ENCODE measurements at places on chromosomes 5 and 9.
A peak's percentile ranks its signal among the peaks of the same experiment; 100 is the strongest.

DNA sequence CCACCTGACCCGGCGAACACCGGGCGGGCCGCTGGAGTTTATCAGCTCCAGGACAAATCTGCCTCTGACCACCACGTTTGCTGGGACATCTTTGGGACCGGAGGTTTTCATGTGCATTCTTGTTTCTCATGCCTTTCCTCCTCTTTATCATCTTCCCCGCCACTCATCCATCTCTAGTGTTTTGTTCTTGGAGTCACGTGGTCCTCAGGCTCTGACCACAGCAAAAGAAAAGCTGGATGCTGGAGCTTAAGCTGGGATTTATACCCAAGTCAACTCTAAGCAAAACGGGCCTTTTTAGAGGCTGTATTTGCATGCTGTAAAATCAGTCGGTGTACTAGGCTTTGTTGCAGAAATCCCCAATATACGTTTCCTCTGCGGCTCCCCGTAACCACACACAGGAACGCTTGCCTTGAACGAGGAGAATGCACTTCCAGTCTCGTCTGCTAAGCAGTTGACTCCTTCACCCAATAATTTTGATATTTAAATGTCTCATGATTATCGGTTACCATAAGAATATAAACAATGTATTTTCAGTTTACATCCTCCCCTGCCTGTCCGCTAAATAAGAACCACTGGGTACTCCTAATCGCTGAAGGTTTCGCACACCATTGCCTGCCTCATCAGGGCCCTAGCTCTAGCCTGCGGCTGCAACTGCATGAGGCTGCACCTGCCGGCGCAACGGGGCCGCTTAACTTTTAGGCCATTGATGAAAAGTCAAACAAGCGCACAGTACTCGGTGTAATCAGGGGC, 560 bp upstream of the NDUFS6 start:
- peak; percentile 45 for DNase-seq

GRCh38 chr5:9347541-9348295, 198.2 kb downstream of the SEMA5A start:
- no peak for DNase-seq

DNA sequence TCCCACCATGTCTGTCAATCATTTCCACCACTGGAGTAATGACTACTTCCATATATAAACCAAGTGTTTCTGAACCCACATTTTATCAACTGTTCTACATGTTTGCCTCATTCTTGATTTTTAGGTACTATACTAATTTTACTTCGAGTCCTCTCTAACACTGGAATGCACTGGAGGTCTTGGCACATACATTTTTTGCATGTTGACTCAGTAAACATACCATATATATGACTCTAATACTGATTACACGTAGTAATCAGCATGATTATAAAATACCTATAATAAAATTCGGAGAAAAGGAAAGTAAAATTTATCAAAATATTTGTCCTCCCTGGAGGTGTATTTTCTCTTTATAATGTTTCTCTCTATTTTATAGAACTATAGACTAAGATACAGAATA, 621.7 kb upstream of the NUDT12 start:
- DNase-seq: no peak

DNA sequence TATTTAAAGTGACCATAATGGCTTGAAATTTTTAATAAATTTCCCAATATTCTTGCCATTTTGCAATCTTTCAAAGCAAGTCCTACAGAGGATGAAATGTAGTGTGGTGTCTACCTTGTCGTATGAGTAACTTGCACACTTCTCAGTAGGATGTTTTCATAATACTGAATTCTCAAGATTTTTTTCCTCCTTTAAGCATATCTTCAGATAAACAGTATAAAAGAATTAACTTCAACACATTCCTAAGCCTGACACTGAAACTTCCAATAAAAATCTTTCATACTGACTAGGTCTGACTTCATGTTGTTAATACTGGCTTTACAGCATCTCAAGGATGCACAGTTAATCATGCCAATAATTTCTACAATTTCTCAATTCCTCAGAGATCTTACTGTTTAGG, 62.0 kb downstream of the DROSHA start:
- DNase-seq: no peak

GRCh38 chr5:24906689-24907088, 261.9 kb upstream of the CDH10 start:
- DNase-seq: no peak

DNA sequence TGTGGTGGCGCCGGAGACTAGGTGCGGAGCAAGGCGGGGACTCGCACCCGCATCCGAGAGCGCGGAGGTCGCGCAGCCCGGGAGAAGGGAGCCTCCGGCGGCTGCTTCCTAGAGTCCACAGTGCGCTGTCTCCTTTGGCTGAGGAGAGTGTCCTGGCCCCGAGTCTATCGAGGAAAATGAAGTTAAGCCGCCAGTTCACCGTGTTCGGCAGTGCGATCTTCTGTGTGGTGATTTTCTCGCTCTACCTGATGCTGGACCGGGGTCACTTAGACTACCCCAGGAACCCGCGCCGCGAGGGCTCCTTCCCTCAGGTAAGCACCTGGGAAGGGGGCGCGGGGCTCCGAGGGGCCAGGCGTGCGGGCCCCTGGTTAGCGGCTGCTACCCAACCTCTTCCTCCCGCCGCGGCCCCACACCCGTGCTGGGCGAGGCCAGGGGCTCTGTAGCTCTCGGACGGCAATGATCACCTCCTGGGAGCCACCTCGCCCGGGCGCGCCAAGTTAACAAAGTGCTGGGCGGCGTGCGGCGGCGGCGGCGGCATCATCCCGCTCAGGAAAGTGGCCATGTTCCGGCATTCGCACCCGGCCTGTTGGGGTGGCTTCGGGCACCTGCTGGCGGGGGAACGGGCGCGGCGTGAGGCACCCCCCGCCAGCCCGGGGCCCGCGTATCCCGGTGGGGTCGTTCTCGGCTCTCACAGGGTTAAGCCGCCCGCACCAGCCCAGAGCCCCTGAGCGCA, 681 bp downstream of the MAN2A1 start:
- DNase-seq: peak; percentile 20

- no peak for DNase-seq
These were observed 180.4 kb downstream of the MLLT3 start for GRCh38 chr9:20441711-20442423.

- DNase-seq: no peak
These were observed 38.1 kb upstream of the VLDLR start for GRCh38 chr9:2583308-2584013.

DNA sequence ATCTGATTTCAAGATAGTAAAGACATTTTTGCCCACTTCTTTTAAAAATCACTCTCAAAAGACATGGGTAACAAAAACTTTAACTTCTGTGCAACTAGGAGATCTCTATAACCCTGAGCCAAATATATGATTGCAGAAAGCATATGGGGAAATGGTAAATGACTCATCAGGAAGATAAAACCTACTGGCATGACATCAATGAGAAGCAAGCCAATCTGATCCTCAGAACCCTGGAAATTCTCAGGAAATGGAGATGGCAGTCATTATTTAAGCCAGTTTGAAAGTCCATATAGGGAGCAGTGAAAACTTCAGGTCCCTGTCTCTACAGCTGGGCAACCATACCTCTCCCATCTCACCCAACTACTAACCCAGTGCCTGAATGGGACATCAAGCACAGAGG, 249.7 kb upstream of the NREP start:
- no peak for DNase-seq

DNA sequence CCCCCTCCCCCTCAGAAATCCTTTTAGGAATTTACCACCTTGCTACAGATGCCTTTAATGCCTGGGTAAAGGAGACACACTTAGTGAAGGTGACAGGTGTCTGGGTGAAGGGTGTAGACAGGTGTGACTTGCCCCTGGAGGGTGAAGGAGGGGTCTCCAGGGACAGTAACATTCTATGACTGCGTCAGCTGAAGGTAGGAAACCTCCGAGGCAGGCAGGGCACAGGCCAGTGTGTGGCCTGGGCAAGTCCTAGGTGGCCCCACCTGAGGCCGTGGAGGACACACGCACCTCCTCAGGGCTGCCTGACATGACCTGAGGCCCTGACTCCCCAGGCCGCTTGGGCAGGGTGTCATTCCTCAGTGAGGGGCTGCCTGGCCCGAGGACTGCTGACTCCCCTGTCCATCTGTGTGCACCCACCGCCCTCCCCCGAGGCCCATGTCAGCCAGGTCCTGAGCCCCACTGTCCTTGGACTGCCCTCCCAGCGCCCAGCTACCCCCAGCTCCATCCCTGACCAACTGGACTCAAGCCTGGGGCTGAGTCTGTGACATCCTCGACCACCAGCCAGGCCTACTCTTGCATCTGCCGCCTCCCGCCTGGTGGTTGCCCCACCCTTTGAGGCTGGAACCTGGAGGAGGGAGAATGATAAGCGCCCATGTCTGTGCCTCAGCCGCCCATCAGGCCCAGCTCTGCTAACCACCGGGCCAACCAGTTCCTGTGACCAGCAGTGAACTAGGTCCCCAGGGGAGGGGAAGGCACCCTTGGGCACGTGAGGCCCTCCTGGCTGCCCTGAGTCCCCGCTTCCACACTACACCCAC, 18.4 kb downstream of the CARD19 start:
- no peak for DNase-seq

DNA sequence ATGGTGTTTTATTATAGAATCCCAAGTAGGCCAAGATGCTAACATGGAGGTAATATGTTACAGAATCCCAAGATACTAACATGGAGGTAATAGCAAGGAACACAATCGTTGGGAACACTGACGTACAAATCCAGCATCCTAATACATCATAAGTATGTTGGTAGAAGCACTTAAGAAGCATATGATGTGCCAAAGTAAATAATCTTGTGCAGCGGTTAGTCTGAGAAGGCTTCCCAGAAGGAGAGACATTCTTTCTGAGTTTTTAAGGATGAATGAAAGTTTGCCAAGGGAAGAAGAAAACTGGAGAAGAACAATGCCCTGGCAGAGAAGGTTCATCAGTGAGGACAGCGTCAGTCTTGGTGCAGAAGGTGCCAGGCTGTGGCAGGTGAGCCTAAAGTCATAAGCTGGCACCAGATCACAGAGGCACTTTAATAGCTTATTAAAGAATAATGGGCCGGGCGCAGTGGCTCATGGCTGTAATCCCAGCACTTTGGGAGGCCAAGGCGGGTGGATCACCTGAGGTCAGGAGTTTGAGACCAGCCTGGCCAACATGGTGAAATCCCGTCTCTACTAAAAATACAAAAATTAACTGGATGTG, 294.5 kb upstream of the PIK3R1 start:
- DNase-seq: no peak

DNA sequence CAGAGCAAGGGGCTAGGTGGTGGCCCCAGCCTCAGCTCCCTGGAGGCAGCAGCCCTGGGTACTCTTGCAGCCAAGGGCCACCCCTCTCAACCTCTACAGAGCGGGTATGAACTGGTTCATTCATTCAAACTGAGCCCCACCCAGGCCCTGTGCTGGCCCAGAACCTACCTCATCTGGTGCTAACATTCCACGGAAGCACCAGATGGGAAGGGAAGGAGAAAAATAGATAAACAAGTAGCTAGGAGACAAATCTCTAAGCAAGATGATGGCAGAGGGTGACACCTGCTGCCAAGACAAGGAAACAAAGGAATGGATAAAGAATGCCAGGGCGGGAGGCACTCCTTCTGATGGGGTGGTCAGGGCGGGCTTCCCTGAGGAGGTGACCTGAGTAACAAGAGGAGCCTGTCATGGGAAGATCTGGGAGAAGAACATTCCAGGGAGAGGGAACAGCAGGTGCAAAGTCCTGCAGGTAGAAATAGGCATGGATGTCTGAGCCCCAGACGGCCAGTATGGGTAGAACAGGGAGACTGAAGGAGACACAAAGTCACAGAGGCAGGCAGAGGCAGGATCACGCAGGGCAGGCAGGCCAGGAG, 6.1 kb downstream of the ST6GALNAC4 start:
- DNase-seq: no peak

GRCh38 chr5:14495301-14495700, 86.3 kb upstream of the OTULINL start:
- no peak for DNase-seq

- DNase-seq: no peak
These were observed 36.7 kb downstream of the OLFML2A start for GRCh38 chr9:124813501-124814163.

DNA sequence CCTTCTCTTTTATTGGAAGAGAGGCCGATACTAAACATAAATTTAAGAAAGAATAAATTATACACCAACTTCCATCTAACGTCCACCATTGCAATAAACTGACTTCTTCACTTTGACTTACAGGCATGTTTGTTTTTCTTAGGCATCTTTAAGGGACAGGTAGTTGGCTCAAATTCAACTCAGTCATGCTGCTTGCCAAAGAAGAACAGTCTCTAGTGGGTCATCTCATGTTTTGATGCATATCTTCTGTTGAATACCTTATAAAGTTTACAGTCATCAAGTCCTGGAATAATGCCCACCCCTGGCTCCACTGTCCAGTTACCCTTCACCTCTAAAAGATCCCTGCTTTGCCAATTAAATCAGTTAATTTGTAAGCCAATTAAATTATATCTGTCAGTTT, 328.2 kb upstream of the GRAMD2B start:
- DNase-seq: no peak

GRCh38 chr9:128891321-128892220, 9.6 kb downstream of the LRRC8A start:
- DNase-seq: no peak

DNA sequence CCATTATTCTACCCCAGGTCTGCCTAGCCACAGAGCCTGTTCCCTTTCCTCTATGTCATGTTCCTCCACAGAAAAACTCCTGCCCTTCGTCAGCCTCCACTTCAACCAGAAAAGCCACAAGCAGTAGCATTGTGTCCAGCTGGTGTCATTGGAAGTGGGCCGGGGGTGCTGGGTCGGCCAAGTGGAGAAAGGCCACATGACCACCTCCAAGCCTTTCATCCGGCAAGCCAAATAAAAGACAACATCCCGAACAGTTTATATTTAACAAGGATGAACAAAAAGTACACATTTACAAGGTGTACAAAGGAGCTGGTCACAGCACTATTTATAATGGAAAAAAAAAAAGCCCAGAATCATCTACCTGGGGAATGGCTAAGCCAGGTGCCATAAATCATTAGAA, 16.1 kb upstream of the SPOCK1 start:
- DNase-seq: no peak

DNA sequence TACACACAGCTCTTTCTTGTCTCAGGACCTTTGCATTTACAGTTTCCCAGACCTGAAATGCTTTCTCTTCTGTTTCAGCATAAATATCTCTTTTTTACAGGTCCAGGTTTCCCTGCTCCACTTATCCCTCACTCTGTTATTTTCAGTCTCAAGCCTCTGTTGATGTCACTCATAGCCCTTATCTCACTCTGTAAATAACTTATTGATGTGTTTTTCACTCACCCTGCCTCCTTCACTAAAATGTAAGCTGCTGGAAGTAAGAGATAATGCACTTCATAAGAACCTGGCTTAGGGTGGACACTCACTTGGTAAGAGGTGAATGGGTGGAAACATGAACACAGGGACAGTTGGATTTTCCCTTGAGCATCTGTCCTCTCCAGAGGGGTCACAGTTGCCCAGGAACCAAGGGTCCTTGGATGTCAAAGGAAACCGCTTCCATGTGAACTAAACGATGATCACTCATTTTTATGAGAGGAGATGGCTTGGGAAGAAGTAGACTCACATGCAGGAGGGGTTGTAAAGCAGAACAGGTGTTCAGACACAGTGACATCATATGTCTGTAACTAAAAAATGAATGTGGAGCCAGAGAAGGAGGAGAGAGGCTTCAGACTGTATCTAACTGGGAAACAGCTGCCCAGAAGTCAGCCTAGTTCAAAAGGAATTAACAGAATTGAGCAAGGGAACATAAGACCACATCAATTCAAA, 5.5 kb upstream of the HTR4 start:
- no peak for DNase-seq

Measured in T-helper 22 cell (primary cell).